ENCODE measurements at places on chromosomes 3 and 15.

DNA sequence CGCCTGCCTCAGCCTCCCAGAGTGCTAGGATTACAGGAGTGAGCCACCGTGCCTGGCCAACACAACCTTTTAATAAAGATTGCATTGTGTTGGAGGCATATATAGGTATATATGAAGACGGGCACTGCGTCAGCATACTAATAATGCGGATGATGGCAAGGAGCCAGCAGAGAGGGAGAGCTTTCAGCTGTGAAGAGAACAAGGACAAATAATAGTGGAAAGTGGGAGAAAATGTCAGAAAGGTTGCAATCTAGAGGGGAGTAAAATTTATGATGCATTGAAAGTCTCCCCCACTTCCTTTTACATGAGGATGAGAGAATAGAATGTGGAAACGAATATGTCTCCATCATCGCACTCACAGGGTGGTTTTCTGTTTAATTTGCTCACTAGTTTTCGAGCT lies 170.5 kb upstream of the TBL1XR1 start:
- no peak for DNase-seq

GRCh38 chr15:22267761-22268160 lies 187.4 kb downstream of the OR4M2 start:
- no peak for DNase-seq

GRCh38 chr15:39542385-39543065 lies 38.4 kb upstream of the THBS1 start:
- DNase-seq, result no peak

GRCh38 chr3:157166115-157166514 lies 6.2 kb upstream of the CCNL1 start:
- no peak for DNase-seq

GRCh38 chr15:63104727-63105126 lies 16.9 kb upstream of the LACTB start:
- no peak for DNase-seq

DNA sequence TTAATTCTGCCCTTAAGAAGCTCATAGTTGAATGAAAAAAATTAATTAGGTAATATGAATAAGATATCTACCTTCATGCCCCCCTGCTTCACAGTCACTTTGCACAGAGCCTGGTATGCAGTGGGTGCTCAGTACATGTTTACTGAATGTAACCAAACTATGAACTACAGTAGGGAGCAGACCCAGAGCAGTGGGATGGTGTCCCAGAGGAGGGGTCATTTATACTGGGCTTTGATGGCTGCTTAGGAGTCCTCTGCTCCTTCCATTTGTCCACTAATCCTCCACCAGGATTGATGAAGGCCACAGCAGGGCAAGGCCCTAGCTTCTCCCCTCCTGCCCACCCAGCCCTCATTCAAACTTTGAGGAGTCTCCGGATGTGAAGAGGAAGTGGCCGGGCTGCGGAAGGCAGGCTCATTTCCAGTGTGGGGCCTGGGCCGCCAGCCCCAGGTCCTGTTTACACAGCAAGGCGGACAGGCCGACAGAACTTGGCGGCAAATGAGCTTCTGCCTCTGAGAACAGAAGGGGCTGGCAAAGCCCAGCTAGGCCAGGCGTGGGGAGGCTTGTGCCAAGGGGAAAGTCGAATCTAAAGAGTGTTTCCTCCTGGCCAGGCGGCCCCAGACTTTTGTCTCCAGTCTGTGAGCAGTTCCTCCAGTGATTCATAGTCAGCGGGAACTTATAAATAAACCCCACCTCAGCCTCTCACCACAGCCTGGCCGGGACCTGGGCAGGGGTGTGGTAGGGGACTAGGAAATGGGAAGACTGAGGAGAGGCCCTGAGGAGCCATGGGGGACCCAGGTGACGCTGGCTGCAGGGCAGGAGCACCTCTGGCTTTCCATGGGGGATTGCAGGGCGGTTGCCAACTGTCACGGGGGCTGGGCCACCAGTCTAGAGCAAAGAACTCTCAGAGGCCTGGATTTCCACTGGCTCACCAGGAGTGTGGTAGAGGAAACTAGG lies 51.6 kb upstream of the LCTL start:
- DNase-seq, result no peak

DNA sequence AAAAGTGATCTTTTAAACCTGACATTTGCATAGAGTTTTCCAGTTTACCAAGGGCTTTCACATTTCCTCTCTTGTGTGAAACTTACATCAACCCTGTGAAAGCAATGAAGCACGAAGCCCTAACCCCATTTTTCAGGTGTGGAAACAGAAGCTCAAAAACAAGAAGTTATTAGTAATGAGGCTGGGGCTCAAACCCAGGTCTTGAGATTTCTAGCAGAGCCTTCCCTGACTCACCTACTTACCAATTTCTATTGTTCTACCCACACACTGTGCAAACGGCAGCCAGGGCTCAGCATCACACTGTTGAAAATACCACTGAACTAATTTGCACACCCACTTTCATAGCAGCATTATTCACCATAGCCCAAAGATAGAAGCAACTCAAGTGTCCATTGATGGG lies 117.8 kb upstream of the IGF1R start:
- DNase-seq, result no peak

- DNase-seq, result no peak
These were observed 276.9 kb downstream of the GBE1 start for GRCh38 chr3:81484520-81484919.
